ENCODE measurements at places on chromosomes 13 and 19. TPM values are rescaled to one million over a fixed set of nuclear protein-coding genes. Genes with fewer than 3 reads are reported as not detected.

DNA sequence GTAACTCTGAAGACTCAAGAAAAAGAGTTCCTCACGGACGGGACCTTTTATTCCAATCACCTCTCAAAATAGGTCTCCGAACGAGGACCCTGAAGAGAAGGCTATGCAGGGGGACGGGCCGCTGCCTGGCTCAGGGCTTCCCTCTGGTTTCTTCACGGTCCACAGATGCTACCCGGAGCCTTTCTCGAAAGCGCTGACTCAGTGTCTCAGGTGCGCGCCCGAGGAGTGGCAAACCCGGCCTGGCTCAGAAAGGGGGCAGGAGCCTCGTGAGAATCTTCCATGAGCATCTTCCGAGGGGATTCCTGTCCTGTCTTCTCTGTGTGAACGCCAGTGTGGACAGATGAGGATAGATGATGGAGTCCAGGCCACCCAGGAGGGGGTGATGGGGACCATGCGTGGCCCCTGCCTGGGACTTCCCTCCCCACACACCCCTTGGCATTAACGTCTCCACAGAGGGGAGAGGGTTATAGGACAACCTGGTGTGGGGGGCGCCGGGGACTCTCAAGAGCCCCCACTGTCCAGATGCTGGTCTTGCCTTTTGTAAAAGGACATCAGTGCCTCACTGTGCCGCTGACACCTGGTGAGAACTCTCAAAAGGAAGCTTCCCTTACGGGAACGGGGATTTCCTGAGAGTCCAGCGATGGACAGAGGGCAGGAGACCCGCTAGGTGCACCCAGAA, 16.5 kb downstream of the LSM4 start:
- DNase-seq: no peak
- peaks cover 21% of the 10 kb centered on the region for H3K4me1 ChIP-seq
- no peak overlapping the region for H3K27ac ChIP-seq
- no peaks in the 10 kb centered on the region for H3K27me3 ChIP-seq
- peaks cover 2% of the 10 kb centered on the region for H3K36me3 ChIP-seq

DNA sequence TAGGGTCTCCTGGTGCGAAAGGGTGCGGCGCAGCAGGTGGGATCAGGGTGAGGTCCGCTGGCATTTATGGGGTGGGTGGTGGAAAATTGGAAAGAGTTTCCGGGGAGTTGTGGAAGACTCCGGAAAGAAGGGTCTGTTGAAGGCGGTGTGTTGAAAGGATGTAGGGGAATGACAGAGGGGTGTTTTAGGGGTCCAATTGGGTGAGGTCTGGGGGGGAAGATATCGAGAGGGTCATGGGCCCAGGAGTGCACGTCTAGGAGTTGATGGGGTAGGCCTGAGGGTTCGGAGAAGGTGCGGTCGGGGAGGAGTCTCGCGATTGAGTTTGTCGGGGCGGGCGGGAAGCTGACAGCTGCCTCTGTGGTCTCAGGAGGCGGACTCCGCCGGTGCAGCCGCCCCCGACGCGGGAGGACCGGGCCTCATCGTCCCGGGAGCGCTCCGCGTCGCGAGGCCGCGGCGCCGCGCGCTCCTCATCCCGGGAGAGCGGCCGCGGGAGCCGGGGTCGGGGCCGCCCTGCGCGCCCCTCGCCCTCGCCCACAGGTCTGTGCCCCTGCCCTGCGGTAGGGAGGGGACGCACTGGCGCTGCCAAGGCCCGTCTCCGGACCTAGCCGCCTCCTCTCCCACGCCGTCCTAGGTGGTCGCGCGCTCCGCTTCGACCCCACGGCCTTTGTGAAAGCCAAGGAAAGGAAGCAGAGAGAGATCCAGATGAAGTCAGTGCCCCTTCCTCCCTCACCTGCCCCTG, 7.0 kb downstream of the PGLYRP1 start:
- H3K4me3 ChIP-seq: peak overlapping the region; percentile 58
- peaks cover 11% of the 10 kb centered on the region for H3K27me3 ChIP-seq
- no peak for DNase-seq
- H3K27ac ChIP-seq: no peak overlapping the region

- no peak overlapping the region for H3K4me3 ChIP-seq
- no peak overlapping the region for H3K27ac ChIP-seq
- H3K27me3 ChIP-seq: no peaks in the 10 kb centered on the region
- H3K36me3 ChIP-seq: no peaks in the 10 kb centered on the region
These were observed 2494.2 kb upstream of the PCDH20 start for GRCh38 chr13:63909726-63910375.

DNA sequence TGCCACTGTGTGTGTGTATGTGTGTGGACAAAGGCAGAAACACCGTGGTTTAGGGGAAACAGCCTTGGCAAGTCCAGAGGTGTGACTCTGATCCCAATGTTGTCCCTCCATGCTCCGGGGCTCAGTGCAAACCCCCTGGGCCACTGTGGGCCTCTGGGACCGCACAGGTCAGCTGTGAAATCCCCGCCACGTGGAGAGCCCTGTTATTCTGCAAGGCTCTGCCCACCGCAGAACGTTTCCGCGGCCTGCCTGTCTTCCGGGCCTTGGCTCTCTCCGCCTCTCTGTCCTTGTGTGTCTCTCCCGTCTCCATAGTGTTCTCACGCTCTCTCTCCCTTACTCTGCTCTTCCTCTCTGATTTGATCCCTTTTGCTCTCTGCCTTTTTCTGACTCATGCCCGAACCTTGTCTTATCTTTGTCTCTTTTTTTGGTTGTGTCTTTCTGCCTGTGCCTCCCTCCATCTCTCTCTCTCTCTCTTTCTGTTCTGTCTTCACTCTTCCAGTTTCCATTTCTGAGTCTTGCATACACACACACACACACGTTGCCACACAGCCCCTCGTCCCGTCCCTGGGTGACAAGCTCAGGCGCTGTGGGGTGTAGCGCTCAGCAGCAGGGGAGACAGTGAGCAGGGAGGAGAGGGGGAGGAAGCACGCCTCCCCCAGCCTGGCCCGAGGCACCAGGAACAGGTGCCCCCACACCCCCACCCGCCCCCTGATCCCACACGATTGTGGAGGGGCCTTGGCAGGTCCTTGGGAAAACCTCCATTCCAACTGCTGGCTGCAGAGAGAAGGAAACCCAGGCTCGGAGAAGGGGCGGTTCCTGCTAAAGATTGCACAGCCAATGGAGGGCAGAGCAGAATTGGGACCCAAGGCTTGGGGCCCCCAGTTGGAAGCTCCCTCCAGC, 3.0 kb downstream of the TTYH1 start:
- H3K4me1 ChIP-seq: no peaks in the 10 kb centered on the region

GRCh38 chr19:9847087-9847671, 12.1 kb downstream of the PIN1 start:
- DNase-seq: peak; percentile 90
- H3K36me3 ChIP-seq: peaks cover 14% of the 10 kb centered on the region
- H3K4me3 ChIP-seq: no peak overlapping the region
- no peaks in the 10 kb centered on the region for H3K27me3 ChIP-seq
- H3K27ac ChIP-seq: peak overlapping the region; percentile 55
- H3K4me1 ChIP-seq: peaks cover 10% of the 10 kb centered on the region

DNA sequence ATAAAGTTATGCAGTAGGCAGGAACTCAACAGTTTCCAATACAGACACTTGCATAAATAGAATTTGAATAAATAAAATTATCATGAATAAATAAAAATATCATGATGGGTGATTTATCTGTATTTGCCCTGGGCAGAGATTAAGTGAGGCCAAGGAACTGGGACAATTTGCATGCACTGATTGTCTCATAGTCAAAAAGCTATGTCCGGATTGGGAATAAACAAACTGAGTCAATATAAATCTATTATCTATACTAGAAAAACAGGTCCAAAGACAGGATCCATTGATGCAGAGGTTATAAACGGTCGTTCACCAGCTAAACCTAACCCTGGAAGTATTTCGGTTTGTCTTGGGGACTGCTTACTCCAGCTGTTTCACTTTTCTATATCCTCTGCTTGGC, 26.2 kb upstream of the FBXL3 start:
- no peaks in the 10 kb centered on the region for H3K27me3 ChIP-seq
- H3K4me3 ChIP-seq: no peak overlapping the region
- no peaks in the 10 kb centered on the region for H3K4me1 ChIP-seq
- DNase-seq: no peak
- no peak overlapping the region for H3K27ac ChIP-seq

The TBC1D4 gene
- 24.0 TPM for total RNA-seq
